PC-3 (cell line): ENCODE measurements at places on chromosomes 5 and 9.
A peak's percentile ranks its signal among the peaks of the same experiment; 100 is the strongest.

DNA sequence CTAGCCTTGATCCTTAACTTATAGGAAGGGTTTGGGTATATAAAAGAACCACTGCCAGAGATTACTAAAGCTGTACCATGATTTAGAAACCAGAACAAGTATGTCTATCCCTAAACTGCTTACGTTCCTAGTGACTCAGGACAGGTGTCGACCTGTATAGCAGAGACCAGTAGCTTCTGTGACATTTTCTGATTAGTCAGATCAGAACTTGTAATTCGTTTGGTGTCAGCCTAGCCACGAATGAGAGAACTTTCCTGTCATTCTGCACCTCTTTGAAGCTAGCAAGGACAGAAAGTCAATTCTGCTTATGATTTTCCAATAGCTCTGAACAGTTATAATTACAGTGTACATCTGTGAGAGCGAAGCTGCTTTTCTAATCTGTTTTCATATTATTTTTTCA lies 39.5 kb downstream of the PRKACG start:
- H3K4me3 ChIP-seq = no peak overlapping the region
- DNase-seq = no peak
- H3K4me1 ChIP-seq = no peaks in the 10 kb centered on the region
- H3K36me3 ChIP-seq = no peaks in the 10 kb centered on the region

DNA sequence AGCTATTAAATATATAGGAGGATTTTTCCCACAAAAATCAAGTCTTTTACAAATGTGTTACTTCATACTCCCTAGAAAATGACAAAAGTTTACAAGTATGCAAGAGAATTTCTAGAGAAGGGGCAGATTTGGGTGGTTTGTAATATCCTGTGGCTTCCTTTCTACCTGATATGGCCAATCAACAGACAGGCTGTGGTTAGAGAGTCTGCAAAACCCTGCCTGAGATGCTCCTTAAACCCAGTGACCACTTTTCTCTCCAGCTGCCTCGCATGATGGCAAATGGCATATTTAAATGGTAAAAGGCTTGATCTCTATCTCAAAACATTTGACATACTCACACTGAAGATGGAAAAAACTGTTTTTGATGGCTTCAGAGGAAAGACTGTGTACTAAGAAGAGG lies 550.1 kb upstream of the ZNF462 start:
- H3K36me3 ChIP-seq = no peaks in the 10 kb centered on the region
- no peak overlapping the region for H3K4me3 ChIP-seq
- H3K27ac ChIP-seq = no peak overlapping the region
- H3K4me1 ChIP-seq = peaks cover 9% of the 10 kb centered on the region

GRCh38 chr5:1193591-1193985 lies 7.8 kb upstream of the SLC6A19 start:
- H3K4me3 ChIP-seq = no peak overlapping the region
- no peaks in the 10 kb centered on the region for H3K4me1 ChIP-seq
- DNase-seq = no peak
- peaks cover 23% of the 10 kb centered on the region for H3K27me3 ChIP-seq

DNA sequence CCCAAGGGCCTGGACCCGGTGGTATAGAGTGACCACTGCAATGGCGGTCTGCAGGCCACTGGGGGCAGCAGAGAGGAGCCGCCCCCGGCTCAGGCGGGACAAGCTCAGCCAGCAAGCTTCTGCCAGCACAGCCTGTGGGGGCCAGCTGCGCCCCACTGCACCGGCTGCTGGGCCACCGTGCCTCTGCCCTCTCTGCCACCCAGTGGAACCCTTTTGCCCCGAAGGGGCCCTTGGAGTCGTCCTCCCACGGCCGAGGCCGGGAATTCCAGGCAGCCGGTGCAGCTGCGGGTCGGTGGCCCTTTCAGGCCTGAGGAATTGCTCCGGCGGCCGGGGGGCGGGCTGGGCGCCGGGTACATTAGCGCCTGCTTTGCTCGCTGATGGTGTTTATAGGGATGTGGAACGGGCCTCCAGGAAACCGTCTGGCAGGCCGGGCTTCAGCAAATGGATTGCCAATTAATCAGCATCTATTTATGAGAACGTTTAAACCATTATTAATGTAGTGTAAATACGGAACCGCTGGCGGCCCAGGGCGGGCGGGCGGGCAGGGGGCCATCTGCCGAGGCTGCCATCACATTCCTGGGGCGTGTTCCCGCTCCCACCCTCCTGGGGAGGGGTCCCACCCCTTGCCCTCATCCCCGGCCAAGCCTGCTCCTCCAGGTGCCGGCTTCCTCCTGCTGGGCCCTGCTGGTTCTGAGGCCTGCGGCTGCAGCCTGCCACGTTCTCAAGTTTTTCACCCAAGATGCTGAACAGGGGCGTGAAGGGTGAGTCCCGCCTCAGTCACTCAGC lies 127.4 kb downstream of the BARX1 start:
- DNase-seq = peak; percentile 59
- no peaks in the 10 kb centered on the region for H3K4me1 ChIP-seq
- no peaks in the 10 kb centered on the region for H3K36me3 ChIP-seq
- H3K27ac ChIP-seq = no peak overlapping the region

DNA sequence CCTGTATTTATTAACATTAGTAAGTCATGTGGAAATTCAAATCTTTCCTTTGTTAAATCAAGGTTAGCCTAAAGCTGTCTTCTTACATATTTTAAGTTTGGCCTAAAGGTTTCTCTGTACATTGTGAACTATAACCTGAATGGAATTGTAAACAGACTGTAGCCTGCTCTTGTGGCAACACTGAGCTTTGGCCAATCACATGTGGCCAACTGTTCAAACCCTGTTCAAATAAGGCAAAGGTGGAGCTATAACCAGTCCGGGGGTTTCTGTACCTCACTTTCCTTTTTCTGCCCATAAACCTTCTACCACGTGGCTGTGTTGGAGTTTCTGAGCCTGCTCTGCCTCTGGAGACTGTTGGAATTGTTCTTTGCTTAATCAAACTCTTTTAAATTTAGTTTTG lies 3.3 kb upstream of the HAPLN1 start:
- H3K27me3 ChIP-seq = no peaks in the 10 kb centered on the region
- H3K36me3 ChIP-seq = no peaks in the 10 kb centered on the region
- H3K27ac ChIP-seq = peak overlapping the region; percentile 17; the same call in 1 of the 2 replicates
- H3K4me3 ChIP-seq = no peak overlapping the region

GRCh38 chr9:8486095-8486494 lies 686.5 kb upstream of the DMAC1 start:
- H3K27ac ChIP-seq = no peak overlapping the region
- no peak for DNase-seq
- no peaks in the 10 kb centered on the region for H3K4me1 ChIP-seq
- no peak overlapping the region for H3K4me3 ChIP-seq

- H3K4me3 ChIP-seq = no peak overlapping the region
- DNase-seq = no peak
- H3K27me3 ChIP-seq = peaks cover 27% of the 10 kb centered on the region; the same call in 1 of the 2 replicates
- H3K36me3 ChIP-seq = no peaks in the 10 kb centered on the region
- H3K27ac ChIP-seq = no peak overlapping the region
- H3K4me1 ChIP-seq = no peaks in the 10 kb centered on the region
Measured at GRCh38 chr5:7131680-7132079, 264.3 kb upstream of the ADCY2 start.

DNA sequence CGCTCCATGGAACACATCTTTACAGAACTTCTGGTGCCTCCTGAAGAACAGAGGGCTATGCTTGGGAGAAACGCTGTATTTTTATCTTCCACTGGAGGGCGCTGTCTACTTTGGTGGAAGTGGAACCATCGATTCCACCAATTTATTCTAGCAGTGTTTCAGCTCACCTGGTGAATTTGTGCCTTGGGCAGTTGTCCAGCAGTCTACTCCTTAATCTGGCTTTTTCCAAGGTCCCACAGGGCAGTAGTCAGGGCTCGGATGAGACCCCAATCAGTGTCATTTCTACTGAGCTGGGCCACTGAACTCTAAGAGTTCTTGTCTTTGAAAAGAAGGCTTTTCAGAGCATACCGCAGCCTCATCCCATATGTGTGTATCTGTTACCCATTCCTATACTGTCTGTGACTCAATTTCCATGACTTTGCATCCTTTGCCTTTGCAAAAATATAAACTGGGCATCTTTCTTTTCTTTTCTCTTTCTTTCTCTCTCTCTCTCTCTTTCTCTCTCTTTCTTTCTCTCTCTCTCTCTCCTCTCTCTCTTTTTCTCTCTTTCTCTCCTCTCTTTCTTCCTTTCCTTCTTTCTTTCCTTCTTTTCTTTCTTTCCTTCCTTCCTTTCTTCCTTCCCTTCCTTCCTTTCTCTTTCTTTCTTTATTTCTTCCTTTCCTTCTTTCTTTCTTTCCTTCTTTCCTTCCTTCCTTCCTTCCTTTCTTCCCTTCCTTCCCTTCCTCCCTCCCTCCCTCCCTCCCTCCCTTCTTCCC lies 138.4 kb upstream of the ZNF618 start:
- no peak overlapping the region for H3K4me3 ChIP-seq
- peaks cover 9% of the 10 kb centered on the region; the same call in 1 of the 2 replicates for H3K4me1 ChIP-seq
- H3K27ac ChIP-seq = no peak overlapping the region
- DNase-seq = peak; percentile 76

- H3K4me1 ChIP-seq = peaks cover 77% of the 10 kb centered on the region
- no peaks in the 10 kb centered on the region for H3K27me3 ChIP-seq
- peak; percentile 57 for DNase-seq
- H3K36me3 ChIP-seq = no peaks in the 10 kb centered on the region
- peak overlapping the region; percentile 69 for H3K27ac ChIP-seq
Measured at GRCh38 chr9:14216612-14217194, 97.2 kb downstream of the NFIB start.

- no peak for DNase-seq
- peaks cover 32% of the 10 kb centered on the region for H3K27me3 ChIP-seq
- H3K27ac ChIP-seq = no peak overlapping the region
Measured at GRCh38 chr9:72812559-72813111, 140.2 kb downstream of the ALDH1A1 start.

GRCh38 chr5:33721491-33722200 lies 170.1 kb downstream of the ADAMTS12 start:
- no peak overlapping the region for H3K27ac ChIP-seq
- no peak overlapping the region for H3K4me3 ChIP-seq
- no peaks in the 10 kb centered on the region for H3K27me3 ChIP-seq
